ENCODE measurements at places on chromosomes 16 and 17. TPM values are rescaled to one million over a fixed set of nuclear protein-coding genes. Genes with fewer than 3 reads are reported as not detected.

Gene OMG
- polyA plus RNA-seq, result 5.4 TPM

Gene OR2C1
- polyA plus RNA-seq, result 0.09 TPM

Gene HBQ1
- polyA plus RNA-seq, result 0.19 TPM

Gene SMPD3
- polyA plus RNA-seq, result 29.7 TPM

Gene SEPHS2
- 213 TPM for polyA plus RNA-seq

Gene RPTOR
- polyA plus RNA-seq, result 9.0 TPM
